ENCODE measurements at places on chromosomes 1 and 21.

DNA sequence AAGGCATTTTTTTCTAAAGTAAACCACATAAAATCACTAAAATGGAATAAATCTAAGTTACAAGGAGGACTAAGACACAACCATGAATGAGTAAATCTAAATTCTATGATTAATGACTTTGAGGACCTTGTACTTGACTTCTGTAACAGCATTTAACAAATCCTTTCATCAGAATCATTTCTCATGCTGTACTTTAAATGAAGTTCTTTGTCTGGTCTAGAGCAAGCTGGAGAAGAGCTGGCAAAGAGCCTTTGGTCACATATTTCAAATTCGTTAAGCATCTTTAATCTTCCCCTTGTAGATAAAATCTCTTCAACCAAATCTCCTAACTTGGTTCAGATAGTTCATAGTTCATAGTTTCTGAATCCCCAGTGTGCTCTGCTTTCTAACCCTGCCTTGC lies 405.4 kb downstream of the PTPRC start:
- no peak for DNase-seq

GRCh38 chr1:51952638-51953037 lies 37.9 kb downstream of the RAB3B start:
- DNase-seq: no peak

DNA sequence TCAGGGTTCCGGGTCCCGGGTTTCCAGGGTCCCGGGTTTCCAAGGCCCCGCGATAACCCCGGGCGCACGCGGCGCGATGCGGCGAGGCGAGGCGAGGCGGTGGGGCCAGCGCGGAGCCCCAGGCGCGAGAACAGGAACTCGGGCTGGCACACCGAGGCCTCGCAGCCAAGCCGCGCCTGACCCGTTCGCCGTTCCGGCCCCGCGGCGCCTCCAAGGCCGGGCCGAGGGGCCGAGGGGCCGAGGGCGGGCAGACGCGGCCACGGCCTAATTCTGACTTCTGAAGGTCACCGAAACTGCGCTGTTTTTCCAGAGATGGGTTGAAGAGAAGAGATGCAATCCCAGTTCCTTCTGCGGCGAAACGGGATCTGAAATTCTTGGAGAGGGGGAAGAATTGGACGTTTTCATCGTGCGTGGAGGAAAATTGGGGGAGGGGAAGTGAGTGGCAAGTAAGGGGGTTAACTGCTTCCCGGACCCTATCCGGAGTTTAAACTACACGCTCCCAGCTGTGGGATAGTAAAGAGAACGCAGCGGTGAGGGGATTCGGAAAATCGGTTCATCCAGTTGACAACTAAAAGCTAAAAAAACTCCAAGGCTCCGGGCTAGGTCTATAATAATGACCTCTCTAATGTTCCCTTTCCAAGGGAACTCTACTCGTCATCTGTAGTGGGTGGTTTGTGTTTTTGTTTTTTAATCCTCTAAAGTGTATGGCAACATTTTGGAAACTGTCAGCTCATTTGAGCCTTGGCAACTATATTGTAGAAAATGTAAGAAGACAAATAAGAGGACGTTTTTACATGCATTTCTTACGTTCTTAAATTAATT lies 8.2 kb downstream of the TBX15 start:
- no peak for DNase-seq

GRCh38 chr1:113659035-113659434 lies 100.3 kb downstream of the PHTF1 start:
- no peak for DNase-seq
